ENCODE measurements at places on chromosomes 12 and 14. TPM values are rescaled to one million over a fixed set of nuclear protein-coding genes. Genes with fewer than 3 reads are reported as not detected.

The AKAP6 gene
- 1.9 TPM for polyA plus RNA-seq

The RAD51AP1 gene
- polyA plus RNA-seq, result 19.5 TPM

The ASIC1 gene
- 5.1 TPM for polyA plus RNA-seq

The KSR2 gene
- 0.67 TPM for polyA plus RNA-seq

The KRT3 gene
- not detected for polyA plus RNA-seq

The C14orf132 gene
- polyA plus RNA-seq, result 34.3 TPM

The PZP gene
- polyA plus RNA-seq, result 0.47 TPM

The SLC41A2 gene
- 12.4 TPM for polyA plus RNA-seq

The REP15 gene
- polyA plus RNA-seq, result 2.8 TPM

The SLC10A1 gene
- polyA plus RNA-seq, result 0.10 TPM

The CD69 gene
- polyA plus RNA-seq, result 8.8 TPM

The FAM186B gene
- 2.4 TPM for polyA plus RNA-seq

The AKAP3 gene
- polyA plus RNA-seq, result 3.6 TPM

The PMCH gene
- 0.38 TPM for polyA plus RNA-seq

The DAO gene
- polyA plus RNA-seq, result 1.1 TPM

The SLC38A4 gene
- polyA plus RNA-seq, result 27.5 TPM

The LHX5 gene
- polyA plus RNA-seq, result not detected

The KRT5 gene
- 1.4 TPM for polyA plus RNA-seq

The STAB2 gene
- polyA plus RNA-seq, result 0.63 TPM

The POTEM gene
- polyA plus RNA-seq, result not detected

The MYO1H gene
- 0.93 TPM for polyA plus RNA-seq

The SDR9C7 gene
- polyA plus RNA-seq, result 0.53 TPM

The KLHDC2 gene
- 157 TPM for polyA plus RNA-seq

The KERA gene
- not detected for polyA plus RNA-seq

The GRIP1 gene
- 21.1 TPM for polyA plus RNA-seq

The DHRS2 gene
- 84.3 TPM for polyA plus RNA-seq

The TAS2R20 gene
- 2.2 TPM for polyA plus RNA-seq

The KCNMB4 gene
- 28.0 TPM for polyA plus RNA-seq
